Upper lobe of left lung (tissue), 6 donors: ENCODE measurements at places on chromosomes 1 and 21. TPM values are rescaled to one million over a fixed set of nuclear protein-coding genes. Genes with fewer than 3 reads are reported as not detected.

Gene FAM151A
- total RNA-seq = not detected

Gene CR1
- total RNA-seq = 14.3 TPM

Gene RPS27
- total RNA-seq = 2,666 TPM

Gene PPIH
- total RNA-seq = 35.3 TPM

Gene SEMA4A
- total RNA-seq = 30.1 TPM

Gene HTR6
- total RNA-seq = not detected

Gene ARMH1
- 14.0 TPM for total RNA-seq

Gene KCNJ6
- 0.06 TPM for total RNA-seq

Gene OTUD3
- total RNA-seq = 3.1 TPM

Gene ZNF683
- 0.30 TPM for total RNA-seq

Gene NTMT2
- total RNA-seq = not detected

Gene GJA4
- 41.1 TPM for total RNA-seq

DNA sequence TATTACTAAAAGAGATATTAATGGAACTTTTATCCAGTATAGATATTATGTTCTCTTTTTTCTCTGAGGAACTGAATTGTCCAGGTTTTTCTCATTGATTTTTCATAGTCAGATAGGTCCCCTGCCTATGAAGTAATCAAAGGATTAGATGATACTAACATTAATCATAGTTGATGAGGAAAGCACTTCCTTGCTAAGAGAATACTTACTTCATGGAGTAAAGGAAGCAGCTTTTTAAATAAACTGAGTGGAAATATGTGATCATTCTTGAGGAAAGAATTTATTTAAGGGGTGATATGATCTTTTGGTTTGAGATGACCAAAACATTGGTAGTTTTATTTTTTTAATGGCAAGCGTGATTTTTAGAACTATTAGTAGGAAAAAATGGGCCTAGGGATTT is 58.9 kb downstream of the SWT1 start:
- H3K36me3 ChIP-seq = no peaks in the 10 kb centered on the region
- no peaks in the 10 kb centered on the region for H3K27me3 ChIP-seq
- H3K27ac ChIP-seq = no peak overlapping the region
- H3K4me1 ChIP-seq = no peaks in the 10 kb centered on the region
- no peak overlapping the region for H3K4me3 ChIP-seq
- no peak for DNase-seq

GRCh38 chr1:205259324-205259832 is 31.6 kb downstream of the TMCC2 start:
- peak overlapping the region; percentile 42 for H3K27ac ChIP-seq
- H3K27me3 ChIP-seq = no peaks in the 10 kb centered on the region
- no peak overlapping the region for H3K4me3 ChIP-seq
- no peaks in the 10 kb centered on the region for H3K36me3 ChIP-seq
- peak; percentile 72 for DNase-seq

GRCh38 chr21:19878133-19878532 is 1120.1 kb upstream of the NCAM2 start:
- no peak overlapping the region for H3K27ac ChIP-seq
- no peak overlapping the region for H3K4me3 ChIP-seq
- no peaks in the 10 kb centered on the region for H3K27me3 ChIP-seq

DNA sequence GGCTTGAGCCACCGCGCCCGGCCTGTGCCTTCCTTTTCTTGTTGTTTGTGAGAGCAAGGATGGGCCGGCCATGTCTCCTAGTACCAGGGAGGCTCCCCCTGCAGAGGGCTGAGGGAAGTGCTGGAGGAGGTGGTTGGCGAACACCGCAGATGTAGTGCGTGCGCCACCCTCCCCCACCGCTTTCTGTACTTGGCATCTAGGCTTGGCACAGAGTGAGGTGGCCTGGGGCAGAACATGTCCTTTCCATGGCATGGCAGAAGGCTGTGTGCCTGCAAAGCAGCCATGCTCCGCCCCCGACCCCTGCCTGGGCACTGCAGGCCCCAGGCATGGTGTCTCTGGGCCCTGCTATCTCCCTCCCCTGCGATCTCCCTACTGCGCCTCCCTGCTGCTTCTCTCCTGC is 30.7 kb downstream of the ALPL start:
- no peak for DNase-seq
- H3K4me1 ChIP-seq = peaks cover 18% of the 10 kb centered on the region
- H3K4me3 ChIP-seq = no peak overlapping the region
- no peak overlapping the region for H3K27ac ChIP-seq
- no peaks in the 10 kb centered on the region for H3K27me3 ChIP-seq

GRCh38 chr1:85617633-85618100 is 37.1 kb downstream of the CCN1 start:
- no peak overlapping the region for H3K4me3 ChIP-seq
- H3K36me3 ChIP-seq = no peaks in the 10 kb centered on the region
- no peaks in the 10 kb centered on the region for H3K27me3 ChIP-seq
- no peak for DNase-seq
- H3K27ac ChIP-seq = no peak overlapping the region

- no peak overlapping the region for H3K4me3 ChIP-seq
- H3K27ac ChIP-seq = no peak overlapping the region
- no peaks in the 10 kb centered on the region for H3K4me1 ChIP-seq
- no peaks in the 10 kb centered on the region for H3K36me3 ChIP-seq
- H3K27me3 ChIP-seq = no peaks in the 10 kb centered on the region
These were observed 105.9 kb downstream of the KCNK1 start for GRCh38 chr1:233719655-233720341.

DNA sequence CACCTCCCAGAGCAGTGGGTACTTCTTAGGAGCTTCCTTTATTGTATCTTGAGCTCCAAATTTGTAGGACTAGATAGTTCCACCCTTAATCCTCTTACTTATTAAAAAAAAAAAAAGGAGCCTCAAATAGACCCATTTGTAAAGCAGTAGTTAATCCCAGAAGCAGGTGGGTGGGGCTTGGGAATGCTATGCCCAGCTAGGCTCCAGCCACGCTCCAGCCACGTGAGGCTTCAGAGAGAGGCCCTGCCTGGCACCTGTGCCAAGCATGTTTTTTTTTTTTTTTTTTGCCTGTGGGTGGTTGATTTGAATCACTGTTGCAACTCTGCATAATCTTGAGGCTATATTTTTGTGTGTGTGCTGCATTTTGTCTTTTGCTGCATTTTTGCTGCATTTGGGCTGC is 7.0 kb downstream of the CACNA1E start:
- H3K36me3 ChIP-seq = no peaks in the 10 kb centered on the region
- DNase-seq = no peak
- H3K4me3 ChIP-seq = no peak overlapping the region
- no peaks in the 10 kb centered on the region for H3K27me3 ChIP-seq
- H3K27ac ChIP-seq = no peak overlapping the region
- H3K4me1 ChIP-seq = no peaks in the 10 kb centered on the region

DNA sequence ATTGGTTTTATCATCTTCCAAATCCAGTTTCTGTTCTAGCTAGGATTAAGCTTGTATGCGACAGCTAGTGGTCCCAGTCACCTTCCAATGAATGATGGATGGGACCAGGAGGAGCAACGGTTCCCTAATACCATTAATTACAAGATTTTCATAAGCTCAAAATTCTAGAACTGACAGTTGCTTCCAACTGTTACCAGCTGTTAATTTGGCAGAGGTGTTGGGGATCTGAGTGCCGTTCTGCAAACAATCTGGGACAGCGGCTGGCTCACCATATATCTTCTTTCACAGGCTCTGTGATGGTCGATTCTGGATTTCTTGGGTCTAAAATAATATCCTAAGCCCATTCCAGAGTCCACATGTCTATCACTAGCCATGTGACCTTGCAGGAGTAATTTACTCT is 34.5 kb upstream of the RALGPS2 start:
- no peak for DNase-seq
- no peaks in the 10 kb centered on the region for H3K36me3 ChIP-seq
- no peaks in the 10 kb centered on the region for H3K4me1 ChIP-seq

GRCh38 chr1:92329347-92330129 is 30.7 kb downstream of the RPAP2 start:
- no peak for DNase-seq
- H3K27me3 ChIP-seq = no peaks in the 10 kb centered on the region

- no peak for DNase-seq
- no peak overlapping the region for H3K4me3 ChIP-seq
- H3K4me1 ChIP-seq = no peaks in the 10 kb centered on the region
- H3K27me3 ChIP-seq = no peaks in the 10 kb centered on the region
These were observed 55.6 kb upstream of the ACTL8 start for GRCh38 chr1:17699581-17699980.

DNA sequence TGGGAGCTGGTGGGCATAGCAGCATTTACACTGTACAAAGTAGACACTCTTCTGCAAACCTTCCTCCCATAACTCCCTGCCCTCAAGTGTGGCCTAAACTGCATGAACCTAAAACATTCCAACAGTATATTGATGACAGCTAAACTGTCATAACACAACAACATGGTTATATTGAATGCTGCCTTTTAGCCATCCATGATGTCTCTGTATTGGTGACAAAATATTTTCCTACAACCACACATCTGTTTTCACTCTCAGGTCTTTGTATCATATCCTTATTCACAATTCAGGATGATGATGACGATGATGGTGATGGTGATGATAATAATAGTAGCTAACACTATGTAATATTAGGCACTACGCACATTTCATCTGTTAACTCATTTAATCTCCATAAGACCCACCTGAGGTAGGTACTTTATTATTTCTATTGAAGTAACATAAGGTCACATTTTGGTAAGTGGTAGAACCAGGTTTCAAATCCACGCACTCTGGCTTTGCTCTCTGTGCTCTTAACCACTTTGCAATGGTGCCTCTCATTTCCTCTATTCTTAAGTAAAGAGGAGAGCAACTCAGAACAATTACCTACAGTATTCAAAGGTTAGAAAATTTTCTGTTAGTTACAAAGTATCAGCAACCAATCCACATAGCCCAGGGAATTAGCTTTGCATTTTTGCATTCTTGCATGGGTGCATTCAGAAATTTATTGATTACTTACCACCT is 185.1 kb upstream of the LMO4 start:
- H3K27ac ChIP-seq = no peak overlapping the region
- no peak for DNase-seq

DNA sequence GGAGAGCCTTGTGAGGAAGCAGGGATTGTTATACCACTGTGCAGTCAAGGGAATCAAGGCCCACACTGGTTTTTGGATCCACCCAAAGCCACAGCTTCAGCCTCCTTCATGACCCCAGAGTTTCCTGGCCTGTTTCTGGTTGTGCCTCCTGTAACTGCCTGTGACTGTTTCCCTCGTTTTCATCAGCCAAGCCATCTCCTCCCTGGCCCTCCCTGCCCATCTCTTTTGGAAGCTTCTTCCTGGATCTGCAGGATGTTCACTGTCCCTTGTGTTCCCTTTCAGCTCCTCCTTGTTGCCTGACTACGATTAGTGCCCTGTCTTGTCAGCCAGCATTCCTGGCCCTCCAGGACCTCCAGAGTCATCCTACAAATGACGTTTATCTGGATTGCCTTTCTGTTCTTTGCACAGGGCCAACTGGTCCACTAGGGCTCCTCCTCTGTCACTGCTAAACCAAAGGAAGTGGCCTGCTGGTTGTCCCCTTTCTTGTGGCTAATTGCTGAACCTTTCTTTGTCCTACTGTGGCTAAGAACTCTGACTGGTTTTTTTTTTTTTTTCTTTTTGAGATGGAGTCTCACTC is 17.9 kb downstream of the SFT2D2 start:
- no peak for DNase-seq
- H3K4me3 ChIP-seq = no peak overlapping the region
- no peaks in the 10 kb centered on the region for H3K27me3 ChIP-seq

DNA sequence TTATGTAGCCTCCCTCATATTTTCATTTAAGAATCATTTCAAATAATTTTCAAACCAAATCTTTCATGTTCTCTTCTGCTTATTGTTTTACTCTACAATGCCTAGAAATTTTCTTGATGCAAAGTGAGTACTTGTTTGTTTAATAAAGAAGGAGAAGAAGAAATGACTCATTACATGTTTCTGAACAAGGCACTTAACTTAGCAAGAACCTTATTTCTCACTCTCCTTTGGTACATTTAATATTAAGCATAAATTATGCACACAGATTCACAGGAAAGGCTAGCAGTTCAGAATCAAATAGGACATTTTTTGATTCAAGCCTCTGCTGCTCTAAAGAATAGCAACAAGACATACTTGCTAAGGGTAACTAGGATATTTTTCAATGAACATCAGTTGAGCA is 9.1 kb downstream of the SCYL3 start:
- no peak overlapping the region for H3K27ac ChIP-seq
- no peak overlapping the region for H3K4me3 ChIP-seq
- H3K36me3 ChIP-seq = peaks cover 10% of the 10 kb centered on the region
- H3K4me1 ChIP-seq = no peaks in the 10 kb centered on the region

DNA sequence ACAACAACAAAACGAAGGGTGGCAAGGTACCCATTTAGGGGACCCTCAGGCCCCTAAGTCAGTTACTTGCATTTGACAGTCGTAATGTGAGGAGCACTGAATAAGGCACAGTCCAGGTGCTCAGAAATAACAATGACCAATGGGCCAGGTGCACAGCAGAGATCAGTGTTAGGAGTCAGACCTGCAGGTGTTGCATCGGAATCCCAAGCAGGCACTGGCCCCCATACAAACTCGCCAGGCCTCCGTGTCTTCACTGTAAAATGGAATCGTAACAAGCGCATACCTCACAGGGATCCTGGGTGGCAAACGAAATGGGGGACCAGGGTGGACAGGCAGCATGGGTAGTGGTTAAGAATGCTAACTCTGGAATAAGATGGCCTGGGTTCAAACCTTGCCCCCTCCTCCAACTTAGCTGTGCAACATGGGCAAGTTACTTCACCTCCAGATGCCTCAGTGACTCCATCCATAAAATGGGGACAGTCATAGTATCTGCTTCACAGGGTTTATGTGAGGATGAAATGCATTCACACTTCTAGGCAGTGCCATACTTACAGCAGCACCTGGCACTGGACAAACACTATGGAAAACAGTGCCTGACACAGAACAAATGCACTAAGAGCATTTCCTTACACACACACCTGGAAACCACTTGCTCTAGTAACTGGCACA is 20.2 kb downstream of the RCAN1 start:
- H3K4me3 ChIP-seq = no peak overlapping the region
- H3K4me1 ChIP-seq = peaks cover 53% of the 10 kb centered on the region
- DNase-seq = no peak
- no peaks in the 10 kb centered on the region for H3K36me3 ChIP-seq
- no peaks in the 10 kb centered on the region for H3K27me3 ChIP-seq

GRCh38 chr1:103525607-103526507 is at the start of gene RNPC3:
Gene RNPC3 (plus strand): TSS chr1:103525699. CDS start chr1:103526071, 372 bp downstream.
- H3K36me3 ChIP-seq = no peaks in the 10 kb centered on the region
- H3K27ac ChIP-seq = peak within 1 kb of the TSS; percentile 95
- peak; percentile 85 for DNase-seq
- peaks cover 31% of the 10 kb centered on the region for H3K4me1 ChIP-seq

GRCh38 chr1:24139841-24140425 is 3.0 kb downstream of the IL22RA1 start:
- H3K27ac ChIP-seq = no peak overlapping the region
- no peak for DNase-seq
- H3K4me3 ChIP-seq = no peak overlapping the region

- H3K27ac ChIP-seq = no peak overlapping the region
- peak; percentile 62 for DNase-seq
- H3K4me1 ChIP-seq = peaks cover 22% of the 10 kb centered on the region
- H3K4me3 ChIP-seq = no peak overlapping the region
These were observed 57.8 kb downstream of the FOXO6 start for GRCh38 chr1:41418857-41419583.
